Tibial artery (tissue), 4 donors: ENCODE measurements at places on chromosomes 1 and 21.

- no peaks in the 10 kb centered on the region for H3K36me3 ChIP-seq
- DNase-seq: no peak
- H3K4me1 ChIP-seq: peaks cover 4% of the 10 kb centered on the region
- H3K4me3 ChIP-seq: no peak overlapping the region
- H3K27me3 ChIP-seq: no peaks in the 10 kb centered on the region
- H3K27ac ChIP-seq: no peak overlapping the region
Observed at GRCh38 chr1:174839211-174839610, 160.5 kb upstream of the CACYBP start.

GRCh38 chr1:110736900-110737605 lies 62.3 kb upstream of the KCNA3 start:
- no peak for DNase-seq
- no peak overlapping the region for H3K4me3 ChIP-seq
- H3K27me3 ChIP-seq: no peaks in the 10 kb centered on the region
- H3K4me1 ChIP-seq: no peaks in the 10 kb centered on the region

DNA sequence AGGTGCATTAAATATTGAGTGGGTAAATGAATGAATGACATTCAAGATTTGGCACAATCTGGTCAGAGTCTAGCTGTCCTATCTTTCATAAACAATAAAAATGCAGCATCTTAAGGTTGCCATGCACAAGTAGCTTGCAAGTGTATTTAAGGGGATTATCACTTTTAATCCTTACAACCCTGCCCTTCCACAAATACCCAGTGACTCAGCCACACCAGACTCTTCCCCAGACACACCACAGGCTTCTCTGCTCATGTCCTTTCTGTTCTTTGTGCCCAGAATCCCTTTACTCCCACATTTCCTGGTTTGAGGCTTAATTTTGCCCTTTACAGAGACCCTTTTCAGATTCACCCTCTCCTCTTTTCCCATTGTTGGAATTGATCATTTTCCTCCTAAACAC lies 59.8 kb downstream of the KIRREL1 start:
- H3K4me1 ChIP-seq: peaks cover 49% of the 10 kb centered on the region
- peaks cover 8% of the 10 kb centered on the region for H3K36me3 ChIP-seq

DNA sequence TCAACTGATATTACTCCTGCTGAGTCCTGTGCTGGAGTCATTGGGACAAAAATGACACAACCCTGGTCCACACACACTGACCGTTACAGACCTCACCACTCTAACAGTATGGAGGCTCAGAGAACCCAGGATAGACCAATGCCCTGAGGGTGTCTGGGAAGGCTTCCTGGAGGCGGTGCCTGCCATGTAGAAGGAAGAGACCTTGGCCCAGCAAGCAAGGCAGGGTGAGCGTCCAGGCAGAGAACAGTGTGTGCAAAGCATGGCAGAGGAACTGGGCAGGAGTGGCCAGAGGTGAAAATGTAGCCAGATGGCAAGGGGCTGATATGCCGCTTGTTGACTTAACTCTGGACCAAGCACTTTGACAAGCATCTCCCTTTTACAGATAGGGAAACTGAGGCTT lies 85.5 kb downstream of the VWA5B1 start:
- no peaks in the 10 kb centered on the region for H3K27me3 ChIP-seq
- H3K36me3 ChIP-seq: no peaks in the 10 kb centered on the region
- H3K27ac ChIP-seq: no peak overlapping the region
- no peaks in the 10 kb centered on the region for H3K4me1 ChIP-seq
- DNase-seq: no peak

- H3K4me1 ChIP-seq: no peaks in the 10 kb centered on the region
- no peak overlapping the region for H3K27ac ChIP-seq
- H3K36me3 ChIP-seq: no peaks in the 10 kb centered on the region
- no peaks in the 10 kb centered on the region for H3K27me3 ChIP-seq
Observed at GRCh38 chr1:15435239-15436077, 2.8 kb upstream of the CTRC start.

DNA sequence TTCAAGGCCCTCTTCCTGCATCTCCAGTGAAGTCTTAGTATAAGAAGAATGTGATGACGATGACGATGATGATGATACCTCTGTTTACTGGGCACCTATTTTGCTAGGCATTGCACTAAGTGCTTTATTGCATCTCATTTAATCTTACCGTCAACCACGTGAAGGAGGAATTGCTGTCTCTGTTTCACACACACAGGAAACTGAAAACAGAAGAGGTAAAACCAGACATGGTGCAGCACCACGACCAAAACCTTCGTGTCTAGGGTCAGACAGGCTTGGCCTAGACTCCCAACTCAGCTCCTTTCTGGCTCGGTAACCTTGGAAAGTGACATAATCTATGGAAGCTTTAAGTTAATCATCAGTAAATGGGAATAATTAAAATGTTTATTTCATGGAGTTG lies 20.7 kb upstream of the KCNA2 start:
- no peak for DNase-seq
- H3K4me3 ChIP-seq: no peak overlapping the region
- peaks cover 2% of the 10 kb centered on the region for H3K27me3 ChIP-seq
- H3K4me1 ChIP-seq: no peaks in the 10 kb centered on the region
- no peaks in the 10 kb centered on the region for H3K36me3 ChIP-seq
- no peak overlapping the region for H3K27ac ChIP-seq

- no peaks in the 10 kb centered on the region for H3K36me3 ChIP-seq
- H3K4me1 ChIP-seq: peaks cover 20% of the 10 kb centered on the region
- peak overlapping the region; percentile 75 for H3K27ac ChIP-seq
Observed at GRCh38 chr1:183243161-183244050, 57.3 kb downstream of the LAMC2 start.

DNA sequence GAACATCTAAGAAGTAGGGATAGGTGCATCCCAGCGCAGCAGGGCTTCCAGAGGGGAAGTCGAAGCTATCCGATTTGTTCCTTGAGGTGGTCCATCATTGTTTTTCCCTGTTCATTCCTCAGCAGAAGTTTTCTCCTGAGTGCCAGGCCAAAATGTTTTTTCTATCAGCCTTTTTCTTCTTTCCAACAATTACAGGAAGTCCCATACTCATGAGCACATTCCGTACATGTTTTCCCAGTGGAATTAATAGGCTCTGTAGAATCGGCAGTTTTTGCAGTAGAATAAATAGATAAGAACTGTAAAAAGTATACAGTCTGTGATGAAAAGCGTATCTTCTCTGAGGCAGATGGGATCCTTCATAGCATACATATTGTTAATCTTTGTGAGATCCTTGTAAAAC lies 24.8 kb downstream of the CD101 start:
- no peak overlapping the region for H3K27ac ChIP-seq
- no peaks in the 10 kb centered on the region for H3K36me3 ChIP-seq
- no peaks in the 10 kb centered on the region for H3K27me3 ChIP-seq
- no peak overlapping the region for H3K4me3 ChIP-seq
- no peaks in the 10 kb centered on the region for H3K4me1 ChIP-seq
